CD4-positive, alpha-beta T cell treated with Interleukin-15 for 1 hour (primary cell): ENCODE measurements at places on chromosomes 1 and 21.

- no peak for DNase-seq
These were observed 177.2 kb downstream of the PLPPR4 start for GRCh38 chr1:99441299-99442095.

- DNase-seq, result no peak
These were observed 100.7 kb upstream of the OLFM3 start for GRCh38 chr1:102097451-102097850.

GRCh38 chr1:56897150-56898004, 42.8 kb downstream of the C8A start:
- no peak for DNase-seq

DNA sequence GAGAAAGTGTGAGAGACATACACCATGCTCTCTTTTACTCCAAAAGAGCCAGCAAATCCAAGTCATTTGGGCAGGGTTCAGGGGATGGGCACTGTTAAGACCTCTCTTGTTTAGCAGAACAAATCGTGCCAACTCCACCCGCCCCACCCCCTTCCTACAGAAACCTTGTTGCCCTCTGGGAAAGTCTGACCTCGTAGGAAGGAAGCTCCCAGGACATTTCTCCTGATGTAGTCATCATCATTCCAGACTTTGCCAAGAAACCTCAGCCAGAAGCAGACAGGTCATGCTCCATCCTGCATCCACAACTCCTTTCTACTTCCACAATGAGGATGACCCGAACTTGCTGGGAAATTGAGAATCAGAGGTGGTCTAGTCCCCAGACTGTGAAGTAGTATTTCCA, 57.7 kb downstream of the UBE2T start:
- DNase-seq, result no peak

DNA sequence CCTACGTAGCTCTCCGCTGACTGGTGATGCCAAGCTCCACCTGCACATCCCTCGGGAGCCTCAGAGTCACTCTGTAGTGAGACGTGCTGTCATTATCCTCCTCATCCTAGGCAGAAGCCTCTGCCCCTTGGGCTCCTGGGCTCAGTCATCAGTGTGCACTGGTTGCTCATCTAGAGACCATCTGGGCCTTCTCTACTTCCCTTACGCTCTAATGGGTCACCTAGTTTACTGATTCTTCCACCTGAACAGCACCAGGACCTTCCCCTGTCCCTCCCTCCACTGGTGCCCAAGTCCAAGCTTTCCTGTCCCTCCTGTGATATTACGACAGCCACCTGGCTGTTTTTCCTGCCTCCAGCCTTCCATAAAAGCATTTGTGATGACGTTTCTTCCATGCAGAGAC, 136.1 kb upstream of the ERRFI1 start:
- DNase-seq, result no peak

GRCh38 chr21:31470896-31471694, 127.0 kb upstream of the TIAM1 start:
- DNase-seq, result no peak

- DNase-seq, result no peak
These were observed 17.4 kb downstream of the CNST start for GRCh38 chr1:246583448-246584185.

GRCh38 chr1:66305927-66306326, 228.0 kb upstream of the SGIP1 start:
- no peak for DNase-seq

DNA sequence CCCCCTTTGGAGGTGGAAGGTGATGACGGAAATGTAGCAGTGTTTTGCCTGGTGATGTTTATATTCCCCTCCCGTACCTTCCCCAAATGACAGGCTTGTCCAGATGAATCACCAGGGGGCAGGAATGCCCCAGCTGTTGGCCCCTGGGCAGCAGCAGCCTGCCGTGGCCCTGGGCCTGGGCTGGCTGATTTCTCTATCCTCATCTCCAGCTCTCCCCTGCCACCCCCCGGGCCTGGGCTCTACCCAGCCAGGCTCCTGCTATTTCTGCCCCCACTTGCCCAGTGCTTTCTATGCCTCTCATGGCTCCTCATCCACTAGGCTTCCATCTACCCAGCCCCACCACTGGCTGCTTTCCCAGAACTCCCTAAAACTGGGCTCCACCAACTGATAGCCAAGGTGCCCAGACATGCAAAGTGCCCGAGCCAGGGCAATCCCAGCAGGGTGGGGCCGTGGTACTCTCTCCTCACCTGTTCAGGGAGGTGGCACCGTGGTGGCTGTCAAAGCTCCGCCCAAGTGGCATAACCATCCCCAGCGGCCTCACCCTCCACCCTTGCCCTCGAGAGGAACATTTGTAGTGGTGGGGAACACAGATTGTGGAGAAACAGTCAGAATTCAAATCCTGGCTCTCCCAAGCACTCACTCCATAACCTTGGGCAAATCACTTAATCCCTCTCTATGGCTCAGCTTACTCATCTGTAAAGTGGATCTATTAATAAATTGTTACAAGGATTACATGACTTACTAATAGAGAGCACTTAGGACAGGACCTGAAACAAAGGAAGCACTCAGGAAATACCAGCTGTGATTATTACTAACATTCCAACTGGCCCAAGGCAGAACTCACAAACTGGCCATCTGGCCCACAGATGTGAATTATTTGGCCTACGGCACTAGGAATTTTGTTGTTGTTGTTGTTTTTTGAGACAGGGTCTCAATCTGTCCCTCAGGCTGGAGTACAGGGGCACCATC, 12.8 kb upstream of the ECE1 start:
- no peak for DNase-seq
